ENCODE measurements at places on chromosomes 2 and 18.

DNA sequence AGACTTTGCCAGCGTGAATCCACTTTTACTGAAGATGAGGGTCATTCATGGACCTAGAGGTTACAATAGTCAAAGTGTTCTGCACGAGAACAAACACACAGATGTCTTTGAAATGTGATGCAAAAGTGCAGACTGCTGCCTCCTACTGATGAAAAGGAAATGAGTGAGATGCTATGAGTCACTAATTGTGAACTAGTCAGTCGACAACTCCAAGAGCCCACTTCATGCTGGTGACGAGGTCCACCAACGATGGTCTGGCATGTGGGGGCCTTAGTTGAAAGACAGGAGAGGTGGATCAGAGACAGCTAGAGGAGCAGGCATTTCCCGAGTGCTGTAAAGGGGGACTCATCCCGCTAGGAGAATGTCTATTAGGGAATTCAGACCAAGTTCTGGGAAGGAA lies 17.1 kb upstream of the ZNF236 start:
- peak; percentile 75 for DNase-seq

DNA sequence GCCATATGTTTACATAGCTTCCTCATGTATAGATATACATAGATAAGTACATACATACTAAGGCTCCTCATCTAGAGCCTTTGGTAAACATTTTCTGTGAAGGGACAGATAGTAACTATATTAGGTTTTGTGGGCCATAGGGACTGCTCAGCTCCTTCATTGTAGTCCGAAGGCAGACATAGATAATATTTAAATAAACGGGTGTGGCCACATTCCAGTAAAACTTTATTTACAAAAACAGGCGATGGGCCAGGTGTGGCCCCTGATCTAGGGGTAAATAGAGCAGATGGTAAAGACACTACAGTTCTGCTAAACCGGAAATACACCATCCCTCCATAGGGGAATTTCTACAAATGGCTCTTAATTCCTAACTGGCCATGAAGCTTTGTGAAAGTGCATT lies 7.3 kb downstream of the COQ10B start:
- no peak for DNase-seq

- no peak for DNase-seq
Measured at GRCh38 chr18:79497638-79498081, 101.9 kb downstream of the NFATC1 start.

DNA sequence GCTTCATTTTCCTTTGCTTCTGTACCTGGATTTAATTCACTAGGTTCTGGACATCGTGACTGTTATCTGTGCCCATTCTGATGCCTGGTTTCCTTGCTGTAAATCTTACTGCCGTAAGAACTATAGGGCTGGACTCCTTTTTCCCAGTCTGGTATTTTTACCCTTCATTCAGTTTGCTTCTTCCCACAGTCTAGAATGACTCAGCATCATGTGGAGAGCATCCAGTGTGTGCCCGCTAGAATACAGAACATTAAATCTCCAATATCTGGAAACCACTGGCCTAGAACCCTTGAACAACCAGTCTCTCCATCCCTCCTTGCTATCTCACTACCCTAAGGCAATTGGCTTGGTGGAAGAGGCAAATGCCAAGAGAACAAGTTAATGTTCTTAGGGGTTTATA lies 1075.4 kb upstream of the ZEB2 start:
- DNase-seq, result peak; percentile 50

- no peak for DNase-seq
Measured at GRCh38 chr2:138823666-138824065, 43.5 kb upstream of the NXPH2 start.

DNA sequence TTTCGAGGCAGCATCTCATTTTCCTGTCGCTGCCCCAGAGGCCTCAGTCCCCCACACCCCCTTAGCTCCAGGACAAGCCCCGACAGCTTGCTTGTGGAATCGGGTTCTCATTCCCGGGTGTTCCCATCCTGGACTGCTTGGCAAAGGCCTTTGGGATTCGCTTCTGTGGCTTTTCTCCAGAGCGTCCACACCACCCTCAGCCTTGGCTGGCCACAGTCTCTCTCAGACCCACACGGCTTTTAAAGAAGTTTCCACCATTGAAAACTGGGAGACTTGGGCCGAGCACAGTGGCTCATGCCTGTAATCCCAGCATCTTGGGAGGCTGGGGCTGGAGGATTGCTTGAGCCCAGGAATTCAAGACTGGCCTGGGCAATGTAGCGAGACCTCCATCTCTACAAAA lies 2.7 kb downstream of the ESPNL start:
- DNase-seq, result no peak

DNA sequence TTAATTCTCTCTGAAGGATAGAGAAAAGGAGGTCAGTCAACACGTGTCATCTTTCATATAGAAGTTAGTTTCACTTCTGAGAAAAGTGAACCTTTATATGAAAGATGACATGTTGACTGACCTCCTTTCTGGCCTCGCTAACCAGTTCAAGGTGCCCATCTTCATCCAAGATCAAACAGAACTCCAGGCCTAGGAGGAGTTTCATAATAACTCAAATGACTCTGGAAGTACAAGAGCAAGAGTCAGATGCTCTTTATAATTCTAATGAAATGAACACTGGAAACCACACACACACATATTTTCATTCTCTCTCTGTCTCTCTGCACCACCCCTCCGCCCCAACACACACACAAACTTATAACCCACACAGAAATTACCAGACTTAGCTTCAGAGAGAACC lies 16.3 kb downstream of the ANKRD44 start:
- no peak for DNase-seq

- DNase-seq, result peak; percentile 57
Measured at GRCh38 chr2:170148161-170148560, 29.8 kb upstream of the MYO3B start.

DNA sequence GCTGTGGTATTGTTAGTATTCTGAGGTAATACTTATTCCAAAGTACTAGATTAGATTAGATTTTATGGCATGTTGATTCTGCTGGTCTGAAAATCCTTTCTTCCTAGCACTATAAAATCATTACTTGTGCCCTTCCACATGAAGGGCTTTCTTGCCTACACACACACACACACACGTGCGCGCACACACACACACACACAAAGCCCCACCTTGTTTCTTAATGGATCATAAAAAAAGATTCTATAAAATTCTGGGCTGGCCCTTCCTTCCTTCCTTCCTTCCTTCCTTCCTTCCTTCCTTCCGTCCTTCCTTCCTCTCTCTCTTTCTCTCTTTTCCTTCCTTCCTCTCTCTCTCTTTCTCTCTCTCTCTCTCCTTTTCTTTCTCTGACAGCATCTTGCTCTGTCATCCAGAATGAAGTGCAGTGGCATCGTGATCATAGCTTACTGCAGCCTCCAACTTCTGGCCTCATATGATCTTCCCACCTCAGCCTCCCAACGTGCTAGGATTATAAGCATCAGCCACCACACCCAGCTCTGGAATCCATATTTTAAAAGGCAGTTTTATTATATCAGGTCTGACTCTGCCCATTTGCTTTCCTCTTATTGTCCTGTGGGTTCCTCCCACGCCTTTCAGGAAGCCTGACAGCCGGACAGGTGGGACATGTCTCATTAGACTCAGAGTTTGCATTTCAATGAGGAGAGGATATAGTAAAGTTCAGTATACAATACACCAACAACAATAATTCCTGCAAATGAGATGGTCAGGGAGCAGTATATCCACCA lies 321.1 kb downstream of the PIK3C3 start:
- DNase-seq, result no peak

DNA sequence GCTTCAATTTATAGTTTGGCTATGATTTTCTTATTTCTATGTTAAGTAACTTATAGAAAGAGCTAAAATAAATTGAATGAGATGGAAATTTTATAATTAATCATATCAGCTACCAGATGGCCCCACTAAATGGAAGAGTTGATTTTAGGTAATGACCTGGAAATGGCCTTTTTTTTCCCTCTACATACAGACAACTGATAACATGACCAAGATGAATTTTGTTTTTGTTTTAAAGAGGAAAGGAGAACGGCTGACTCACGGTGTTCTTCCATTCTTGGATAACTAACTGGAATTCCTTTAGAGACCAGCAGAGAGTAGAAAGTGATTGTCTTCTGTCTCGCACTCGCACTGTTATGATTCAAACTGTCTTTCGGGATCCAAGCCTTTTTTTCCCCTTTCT lies 91.0 kb downstream of the TMEM185B start:
- DNase-seq, result peak; percentile 71

- no peak for DNase-seq
Measured at GRCh38 chr18:56921896-56922480, 224.9 kb upstream of the BOD1L2 start.

DNA sequence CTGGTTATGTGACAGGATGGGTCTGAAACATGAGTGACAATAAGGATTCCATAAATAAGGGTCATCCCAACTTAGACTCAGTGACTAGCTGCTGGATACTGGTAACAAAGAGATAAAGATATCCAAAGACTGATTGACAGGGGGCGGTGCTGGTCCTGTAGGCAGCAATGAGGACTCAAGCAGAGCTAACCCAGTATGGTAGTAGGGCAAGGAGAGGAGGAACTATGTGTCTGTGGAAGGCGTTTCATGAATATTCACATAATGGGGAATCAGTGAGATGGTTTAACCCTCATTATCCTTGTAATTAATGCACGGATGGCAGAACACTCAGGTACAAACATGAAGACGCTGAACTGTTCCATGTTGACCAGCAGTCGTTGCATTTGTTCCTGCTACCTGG lies 102.5 kb upstream of the EML6 start:
- DNase-seq, result no peak

- peak; percentile 33 for DNase-seq
Measured at GRCh38 chr18:28075501-28075900, 101.4 kb downstream of the CDH2 start.

GRCh38 chr2:231533777-231534125 lies 3.5 kb upstream of the NMUR1 start:
- DNase-seq, result no peak

- DNase-seq, result peak; percentile 22
Measured at GRCh38 chr18:62434798-62435197, 88.0 kb upstream of the ZCCHC2 start.

DNA sequence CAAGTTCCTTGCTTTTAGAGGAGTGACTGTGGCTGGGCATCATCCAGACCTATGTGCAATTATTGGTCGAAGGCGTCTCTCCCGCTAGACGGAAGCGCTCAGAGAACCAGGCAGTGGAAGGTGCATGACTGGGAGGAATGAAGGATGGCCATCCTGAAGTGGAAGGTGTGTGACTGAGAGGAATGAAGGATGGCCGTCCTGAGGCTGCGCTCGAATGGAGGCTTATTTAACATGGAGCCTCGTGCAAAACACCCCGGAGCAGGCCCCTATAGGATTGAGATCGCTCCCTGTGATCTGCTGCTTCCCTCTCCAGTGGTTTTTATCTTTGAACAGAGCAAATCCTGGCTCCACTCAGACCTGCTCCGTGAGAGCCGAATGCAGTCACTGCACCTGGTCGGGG lies 140.2 kb upstream of the ID2 start:
- DNase-seq, result no peak

- DNase-seq, result no peak
Measured at GRCh38 chr18:70499218-70499691, 210.4 kb downstream of the SOCS6 start.

DNA sequence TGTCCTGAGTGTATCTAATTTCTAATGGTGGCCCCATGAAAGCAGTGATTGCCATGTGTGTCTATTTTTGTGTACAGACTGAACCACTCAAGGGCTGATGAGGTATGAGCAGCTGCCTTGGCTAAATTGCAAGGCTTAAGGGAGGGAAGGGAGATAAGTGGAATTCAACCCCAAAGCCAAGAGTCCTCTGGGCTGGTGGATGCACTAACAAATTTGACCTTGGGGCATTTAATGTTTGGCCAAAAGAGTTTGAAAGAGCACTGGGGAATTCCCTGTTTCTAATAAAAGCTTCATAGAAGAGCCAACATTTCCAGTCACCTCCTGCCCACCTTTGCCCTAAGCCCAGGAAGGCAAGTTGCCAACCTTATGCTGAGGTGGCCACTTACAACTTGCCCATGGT lies 172.1 kb downstream of the SETBP1 start:
- no peak for DNase-seq

GRCh38 chr2:233204286-233204936 lies 47.1 kb upstream of the ATG16L1 start:
- no peak for DNase-seq

- no peak for DNase-seq
Measured at GRCh38 chr2:17850151-17850550, 28.3 kb upstream of the KCNS3 start.

GRCh38 chr2:36775261-36775660 lies 78.8 kb downstream of the VIT start:
- DNase-seq, result no peak

- peak; percentile 55 for DNase-seq
Measured at GRCh38 chr2:215436705-215437565, 1.1 kb upstream of the FN1 start.

DNA sequence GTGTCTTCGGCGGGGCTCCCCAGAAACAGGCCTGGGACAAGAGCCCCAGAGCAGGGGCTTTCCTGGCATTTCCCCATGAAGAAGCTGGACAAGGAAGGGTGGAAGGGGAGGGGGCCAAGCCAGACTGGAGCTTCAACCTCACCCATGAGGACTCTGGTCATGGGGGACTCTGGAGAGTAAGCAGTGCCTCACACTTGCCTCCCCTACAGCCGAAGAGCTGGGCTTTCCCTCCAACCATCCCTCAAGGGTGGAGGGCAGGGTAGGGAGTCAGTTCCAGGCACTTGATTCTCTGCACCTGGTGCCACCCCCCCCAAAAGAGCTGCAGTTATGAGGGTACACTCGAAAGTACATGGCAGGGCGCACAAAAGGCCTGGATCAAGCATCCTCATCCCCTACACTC lies 246.6 kb downstream of the TFCP2L1 start:
- no peak for DNase-seq

DNA sequence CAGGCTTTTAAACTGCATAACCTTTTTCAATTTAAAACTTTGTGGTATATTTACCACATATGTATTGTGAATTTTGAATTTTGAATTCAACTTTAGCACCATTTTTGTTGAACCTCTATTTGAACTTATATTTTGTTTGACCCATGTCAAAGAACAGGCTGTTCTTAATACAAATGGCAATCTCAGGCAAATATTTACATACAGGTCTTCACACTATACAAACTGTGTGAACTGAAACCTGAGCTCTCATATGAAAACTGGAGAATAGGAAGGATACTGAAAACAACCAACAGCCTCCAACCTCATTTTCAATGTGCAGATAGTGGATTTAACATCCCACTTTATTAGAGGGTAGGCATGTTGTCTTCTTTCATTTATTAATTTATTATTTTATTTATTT lies 491.8 kb downstream of the KCNJ3 start:
- DNase-seq, result no peak

DNA sequence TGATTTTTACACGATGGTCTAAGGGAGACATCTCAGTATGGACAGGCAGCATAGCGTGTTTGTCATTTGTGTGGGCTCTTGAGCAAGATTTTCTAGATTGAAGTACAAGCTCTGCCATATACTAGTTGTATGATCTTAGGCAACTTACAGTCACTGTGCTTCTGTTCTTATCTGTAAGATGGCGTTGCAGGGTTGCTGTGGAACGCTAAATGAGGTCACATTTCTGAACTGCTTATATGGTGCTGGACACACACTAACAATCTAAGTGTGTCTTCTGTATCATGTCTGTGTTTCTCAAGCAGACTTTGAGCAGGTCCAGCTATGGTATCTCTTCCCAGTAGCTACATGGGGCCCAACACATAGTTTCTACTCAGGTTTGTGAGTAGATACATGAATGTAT lies 29.2 kb downstream of the PARD3B start:
- DNase-seq, result no peak

- DNase-seq, result no peak
Measured at GRCh38 chr2:159640176-159640575, 23.8 kb upstream of the BAZ2B start.
